ENCODE measurements at places on chromosomes 3 and 15.
A peak's percentile ranks its signal among the peaks of the same experiment; 100 is the strongest.

GRCh38 chr3:85495602-85496001 is 536.8 kb downstream of the CADM2 start:
- DNase-seq = no peak

- no peak for DNase-seq
Observed at GRCh38 chr3:34724916-34725499, 914.3 kb upstream of the ARPP21 start.

GRCh38 chr3:169344465-169344864 is 319.0 kb downstream of the MECOM start:
- DNase-seq = no peak

GRCh38 chr15:101326462-101327146 is 31.6 kb upstream of the SNRPA1 start:
- DNase-seq = no peak

GRCh38 chr3:189049458-189050236 is 122.1 kb upstream of the TPRG1 start:
- DNase-seq = no peak

DNA sequence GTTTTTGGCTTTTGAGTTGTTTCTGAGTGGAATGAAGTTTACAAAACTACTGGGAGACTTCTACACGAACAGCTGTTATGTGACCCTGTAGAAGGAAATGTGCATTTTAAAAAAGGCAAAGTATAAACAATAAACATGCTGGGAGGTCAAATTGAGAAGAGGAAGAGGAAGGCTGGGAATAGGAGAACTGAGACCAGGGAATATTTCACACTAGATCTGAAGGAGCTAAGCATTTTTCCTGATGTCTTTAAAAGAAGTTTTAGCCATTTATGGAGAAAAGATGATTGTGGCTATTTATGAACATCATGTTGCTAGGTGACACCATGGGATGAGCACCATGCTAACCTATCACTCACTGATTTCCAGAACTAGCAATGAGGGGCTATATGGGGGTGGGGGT is 76.3 kb upstream of the FAM98B start:
- no peak for DNase-seq

- DNase-seq = no peak
Observed at GRCh38 chr3:148332509-148332908, 365.2 kb upstream of the AGTR1 start.

DNA sequence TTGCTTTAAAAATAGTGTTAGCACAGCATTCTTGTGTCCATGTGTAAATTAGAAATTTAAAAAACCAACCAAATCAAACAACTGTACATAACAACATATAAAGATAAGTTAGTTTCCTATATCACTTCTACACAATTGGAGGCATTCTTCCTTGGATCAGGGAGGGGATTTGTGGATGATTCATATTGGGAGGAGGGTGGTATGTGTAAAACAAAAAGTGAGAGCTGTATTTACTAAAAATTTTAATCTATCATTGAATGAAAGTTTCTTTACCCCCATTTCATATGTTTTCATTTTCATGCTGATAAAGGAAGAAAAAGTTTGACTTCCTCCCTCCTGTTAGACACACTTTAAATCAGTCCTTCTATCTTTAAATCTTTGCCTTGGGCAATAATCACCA is 325.0 kb downstream of the SATB1 start:
- no peak for DNase-seq

DNA sequence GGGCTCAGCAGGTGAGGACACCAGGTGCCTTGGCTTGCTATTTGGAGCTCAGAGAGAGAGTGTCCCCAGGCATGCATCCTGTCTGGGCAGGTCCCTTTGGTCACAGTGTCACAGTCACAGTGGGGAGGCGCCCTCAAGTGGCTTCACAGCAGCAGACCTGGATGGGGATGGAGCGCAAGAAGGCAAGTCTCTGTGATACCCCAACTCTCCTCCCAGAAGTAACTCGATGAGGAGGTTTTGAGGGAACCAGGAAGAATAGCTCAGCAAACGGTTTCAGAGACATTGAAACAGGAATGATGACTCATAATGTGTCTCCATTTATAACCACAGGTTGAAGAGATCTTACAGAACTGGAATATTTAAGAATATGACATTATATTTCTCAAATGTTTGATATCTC is 66.5 kb upstream of the SH3GL3 start:
- no peak for DNase-seq

DNA sequence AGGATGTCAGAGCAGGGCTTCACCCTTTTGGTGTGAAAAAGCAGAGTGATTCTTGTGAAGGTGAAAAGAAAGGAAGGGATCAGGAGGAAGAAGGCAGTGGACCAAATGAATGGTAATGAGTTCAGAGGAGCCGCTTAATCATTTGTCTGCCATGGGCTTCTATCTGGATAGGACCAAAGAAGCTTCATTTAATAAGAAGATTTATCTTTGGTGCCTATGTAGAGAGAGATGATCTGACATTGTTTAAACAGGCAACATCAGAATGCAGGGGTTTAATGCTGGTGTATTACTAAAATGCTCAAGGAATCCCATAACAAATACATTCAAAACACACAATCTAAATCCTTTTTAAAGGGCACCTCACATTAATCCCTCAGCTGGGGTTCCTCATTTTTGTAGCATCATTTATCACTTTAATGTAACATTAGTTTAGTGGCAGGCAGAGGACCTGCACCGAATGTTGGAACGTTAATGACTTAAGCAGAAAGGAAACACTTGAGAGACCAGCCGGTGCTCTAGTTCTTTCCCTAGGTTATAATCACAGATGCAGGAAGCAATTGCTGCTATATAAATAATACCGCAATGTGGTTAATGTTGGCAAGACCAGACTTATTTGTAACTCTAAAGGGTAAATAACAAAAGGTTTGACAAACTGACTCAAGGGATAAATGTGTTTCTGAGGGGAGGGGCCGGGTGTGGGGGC is 27.9 kb upstream of the IL1RAP start:
- no peak for DNase-seq

DNA sequence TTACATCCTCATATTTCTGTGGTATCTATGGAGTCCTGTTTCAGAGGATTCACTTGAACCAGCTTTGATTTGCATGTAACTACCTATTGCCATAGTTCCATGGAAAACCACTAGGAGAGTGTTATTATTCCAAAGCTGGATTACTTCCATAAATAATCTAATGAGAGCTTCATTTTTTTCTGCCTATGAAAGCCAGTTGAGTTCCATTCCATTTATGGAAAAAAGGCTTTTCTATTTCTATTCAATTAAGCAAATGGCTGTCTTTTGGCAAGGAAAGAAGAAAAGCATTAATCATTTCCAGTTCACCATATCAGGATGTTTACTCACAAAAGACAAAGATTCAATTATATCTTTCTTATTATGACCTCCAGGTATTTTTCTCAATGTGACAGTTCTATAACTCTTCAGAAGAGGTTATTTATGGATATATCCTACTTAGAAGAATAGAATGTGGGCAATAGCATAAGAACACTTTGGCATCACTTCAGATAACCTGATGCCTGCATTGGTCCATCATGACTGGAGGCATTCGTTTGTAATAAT is 259.9 kb upstream of the ZPLD1 start:
- DNase-seq = no peak

- DNase-seq = no peak
Observed at GRCh38 chr15:40879609-40880008, 5.6 kb upstream of the RHOV start.

- DNase-seq = no peak
Observed at GRCh38 chr15:66578286-66578875, 12.6 kb upstream of the LCTL start.

- DNase-seq = peak; percentile 68
Observed at GRCh38 chr3:51982838-51983577, at the start of gene ACY1. Gene ACY1, plus strand, starts transcription at chr3:51983535. Its CDS starts 530 bp downstream, at chr3:51984065.

- no peak for DNase-seq
Observed at GRCh38 chr3:57206423-57206822, 6.6 kb upstream of the HESX1 start.

- DNase-seq = no peak
Observed at GRCh38 chr15:68335655-68336054, 58.1 kb downstream of the FEM1B start.

GRCh38 chr3:58840949-58841348 is 174.4 kb upstream of the FAM3D start:
- no peak for DNase-seq

DNA sequence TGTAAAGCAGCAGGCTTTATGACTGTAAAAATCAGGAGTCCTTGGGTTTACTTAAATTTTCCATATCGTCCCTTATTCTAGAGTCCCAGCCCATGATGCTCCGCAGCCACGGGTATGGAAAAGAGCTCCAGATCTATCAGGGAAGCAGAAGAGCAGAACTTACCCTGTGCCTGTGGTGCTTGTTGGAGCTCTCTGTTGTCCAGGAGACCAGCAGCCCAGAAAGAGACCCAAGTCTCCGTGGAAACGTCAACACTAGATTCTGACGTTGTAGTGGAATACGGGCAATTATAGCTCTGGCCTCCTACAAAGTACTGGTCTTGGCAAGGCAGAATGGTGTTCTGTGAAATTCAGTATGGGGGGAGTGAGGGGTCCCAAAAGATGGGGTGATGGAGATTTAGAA is 2.0 kb downstream of the GMNC start:
- DNase-seq = no peak

DNA sequence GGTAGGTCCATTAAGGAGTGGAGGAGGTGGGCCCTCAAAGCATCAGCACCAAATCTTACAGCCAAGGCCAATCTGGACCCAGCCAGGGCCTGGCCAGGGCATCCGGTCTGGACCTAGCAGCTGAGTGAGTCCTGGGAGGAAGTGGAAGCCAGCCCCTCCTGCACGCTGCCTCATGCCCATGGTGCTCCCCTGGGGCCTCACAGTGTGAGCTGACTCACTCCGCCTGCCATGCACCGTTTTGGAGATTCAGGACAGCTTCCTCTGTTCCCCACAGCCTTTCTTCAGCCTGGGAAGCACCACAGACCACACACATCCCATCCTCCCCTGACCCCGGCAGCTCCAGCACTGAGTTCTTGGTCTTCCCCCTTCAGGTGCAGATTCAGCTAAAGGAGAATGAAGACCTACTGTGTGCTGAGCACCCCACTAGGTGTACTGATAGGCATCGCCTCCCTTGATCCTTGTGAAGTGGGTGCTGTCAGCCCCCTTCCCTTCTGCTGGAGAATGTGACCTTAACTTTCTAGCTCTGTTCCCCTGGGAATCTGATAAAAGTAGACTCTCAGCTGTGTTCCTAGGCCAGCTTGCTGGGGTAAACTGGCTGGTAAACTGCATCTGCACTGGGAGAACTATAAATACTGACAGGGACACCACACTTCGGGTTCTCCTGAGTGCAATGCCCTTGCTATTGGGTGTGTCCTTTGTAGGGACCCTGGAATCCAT is 36.8 kb upstream of the SEC13 start:
- no peak for DNase-seq

GRCh38 chr3:65730449-65730848 is 308.3 kb downstream of the MAGI1 start:
- no peak for DNase-seq

GRCh38 chr3:124846189-124846588 is 41.0 kb downstream of the ITGB5 start:
- no peak for DNase-seq

- DNase-seq = no peak
Observed at GRCh38 chr3:112395181-112395895, 62.4 kb downstream of the CD200 start.

- no peak for DNase-seq
Observed at GRCh38 chr3:149553781-149554451, 79.4 kb downstream of the TM4SF4 start.

DNA sequence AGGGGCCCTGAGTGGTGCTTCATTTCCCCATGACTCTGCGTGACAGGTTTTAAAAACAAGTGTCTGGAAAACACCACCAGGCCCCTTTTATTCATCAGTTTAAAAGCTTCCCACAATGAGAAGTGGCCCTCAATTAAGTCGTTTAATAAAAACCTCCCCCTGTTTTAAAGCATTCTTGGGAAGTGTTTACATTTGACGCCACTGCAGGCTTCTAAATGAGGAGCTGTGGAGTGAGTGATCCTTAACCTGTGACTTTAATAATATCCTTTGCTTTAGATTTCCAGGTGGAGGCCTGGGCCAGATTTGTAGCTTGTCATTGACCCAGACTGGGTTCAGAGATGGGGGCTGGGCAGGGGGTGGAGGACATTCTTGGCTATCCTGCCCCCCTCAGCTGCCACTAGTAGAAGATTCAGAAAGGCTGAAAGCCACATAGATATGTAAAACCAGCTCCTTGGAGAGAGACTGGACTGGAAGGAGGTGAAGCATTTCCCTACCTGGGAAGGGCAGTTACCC is 11.3 kb downstream of the CGNL1 start:
- DNase-seq = no peak

GRCh38 chr3:183341545-183342288 is 86.7 kb downstream of the MCF2L2 start:
- no peak for DNase-seq

DNA sequence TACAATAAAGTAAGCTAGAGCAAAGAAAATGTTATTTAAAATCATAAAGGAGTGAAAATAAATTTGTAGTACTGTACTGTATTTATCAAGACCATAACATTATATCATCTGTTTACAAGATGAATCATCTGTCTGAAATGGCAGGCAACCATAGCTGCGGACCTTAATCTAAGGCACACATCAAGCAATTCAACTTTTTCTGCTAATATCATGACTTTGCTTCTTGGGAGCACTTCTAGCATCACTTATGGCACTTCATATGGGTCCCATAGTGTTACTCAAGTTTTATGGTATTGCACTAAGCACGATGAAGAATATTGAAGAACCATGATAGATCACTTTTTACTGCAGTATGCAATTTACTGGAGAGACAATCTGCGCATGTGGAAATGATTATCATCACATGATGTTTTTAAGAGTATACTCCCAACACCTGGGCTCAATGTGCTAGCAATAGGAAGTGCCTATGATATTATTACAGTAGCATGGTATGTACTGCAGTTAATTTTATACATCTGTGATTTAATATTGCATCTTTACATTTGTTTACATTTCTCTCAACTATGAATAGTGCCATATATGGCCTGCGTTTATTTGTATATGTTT is 137.7 kb upstream of the NECTIN3 start:
- no peak for DNase-seq

DNA sequence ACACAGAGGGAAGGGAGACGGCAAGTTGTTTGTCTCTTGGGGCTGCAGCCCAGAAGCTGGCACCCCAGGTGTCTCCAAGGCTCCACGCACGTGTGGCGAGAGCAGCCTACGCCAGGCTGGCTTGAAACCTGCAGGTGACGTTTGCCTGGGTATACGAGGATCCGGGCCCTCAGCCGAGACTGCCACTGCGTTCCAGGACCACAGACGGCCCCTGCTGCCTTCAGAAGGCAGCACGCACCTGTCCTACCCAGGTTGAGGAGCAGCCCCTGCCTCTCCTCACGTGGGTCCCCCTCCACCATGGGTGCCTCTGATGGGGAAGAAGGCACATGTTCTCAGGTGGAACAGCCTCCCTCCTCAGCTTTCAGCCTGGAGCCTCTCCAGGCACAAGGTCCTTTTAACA is 75.3 kb upstream of the PRR20G start:
- no peak for DNase-seq

- DNase-seq = no peak
Observed at GRCh38 chr3:16917256-16917935, 32.6 kb downstream of the PLCL2 start.

- no peak for DNase-seq
Observed at GRCh38 chr3:149872589-149872988, 59.6 kb downstream of the RNF13 start.

- DNase-seq = no peak
Observed at GRCh38 chr15:100710744-100711515, 108.5 kb downstream of the ASB7 start.

- DNase-seq = no peak
Observed at GRCh38 chr3:11001020-11001657, 8.6 kb downstream of the SLC6A1 start.

Data from activated gamma-delta T cell (primary cell).